Brain (organoid and tissue), 16 donors: ENCODE measurements at places on chromosomes 5 and 9.

- DNase-seq = no peak
Observed at GRCh38 chr5:173567548-173567947, 48.9 kb downstream of the BOD1 start.

DNA sequence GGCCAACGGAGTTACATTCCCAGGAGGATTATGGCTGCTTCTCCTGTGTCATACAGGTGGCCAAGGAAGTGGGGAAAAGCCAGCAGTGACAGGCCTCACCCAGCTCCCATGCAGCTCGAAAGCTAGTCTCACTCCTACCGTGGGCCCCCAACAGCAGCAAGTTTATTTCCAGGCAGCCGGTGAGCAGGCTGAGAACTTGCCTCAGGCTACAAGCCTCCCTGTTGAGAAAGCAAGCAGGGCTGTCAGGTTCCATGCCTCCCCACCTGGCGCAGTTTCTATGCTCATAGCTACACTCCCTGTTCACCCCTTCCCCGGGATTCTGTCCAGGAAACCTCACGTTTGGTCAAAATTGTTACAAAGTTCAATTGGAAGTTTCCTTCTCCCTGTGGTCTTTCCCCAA, 27.5 kb upstream of the DNAH5 start:
- no peak for DNase-seq

DNA sequence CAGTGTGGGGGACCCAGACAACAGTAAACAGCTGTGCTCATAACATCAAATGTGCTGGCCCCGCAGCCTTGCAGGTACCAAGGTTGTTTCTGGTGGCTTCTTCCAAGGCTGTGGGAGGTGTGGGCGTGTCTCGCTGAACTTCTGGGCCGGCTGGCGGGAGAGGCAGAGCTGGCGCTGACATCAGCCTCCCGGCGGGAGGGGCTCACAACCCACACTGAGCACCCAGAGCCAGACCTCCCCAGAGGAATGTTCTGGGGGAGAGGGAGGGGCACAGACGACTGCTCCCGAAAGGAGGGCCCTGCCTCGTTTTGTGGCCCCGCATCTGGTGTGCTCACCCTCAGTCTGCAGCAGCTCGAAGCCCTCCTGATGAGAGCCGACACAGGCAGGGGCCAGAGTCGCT, 6.9 kb upstream of the SLC12A7 start:
- DNase-seq = no peak

- peak; percentile 17 for DNase-seq
Observed at GRCh38 chr9:98559561-98559960, 149.2 kb downstream of the GABBR2 start.

DNA sequence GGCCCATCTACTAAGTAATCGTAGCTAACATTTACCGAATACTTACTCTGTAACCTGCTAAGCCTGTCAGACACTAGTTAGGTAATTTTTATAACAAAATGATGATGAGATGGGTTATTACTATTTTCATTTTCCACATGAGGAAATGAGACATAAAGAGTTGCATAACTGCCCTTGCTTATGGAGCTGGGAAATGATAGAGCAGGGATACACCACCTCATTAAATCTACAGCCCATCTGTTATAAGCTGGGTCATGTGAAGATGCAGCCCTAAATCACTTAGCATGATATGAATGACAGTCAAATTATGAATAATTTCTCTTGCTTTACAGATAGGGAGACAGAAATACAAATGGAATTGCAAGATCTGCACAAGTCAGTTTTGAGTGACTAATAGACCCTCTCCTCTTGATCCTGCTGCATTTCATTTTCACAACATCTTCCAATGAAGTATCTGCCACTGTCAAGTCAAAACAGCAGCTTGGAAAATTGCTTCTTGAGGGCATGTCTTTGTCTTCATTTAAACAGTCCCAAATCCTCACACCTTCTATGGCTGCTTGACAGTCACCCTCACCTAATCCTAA, 364.7 kb downstream of the PRELID2 start:
- DNase-seq = peak; percentile 30

GRCh38 chr9:109517901-109518377, 19.8 kb upstream of the PTPN3 start:
- DNase-seq = no peak

DNA sequence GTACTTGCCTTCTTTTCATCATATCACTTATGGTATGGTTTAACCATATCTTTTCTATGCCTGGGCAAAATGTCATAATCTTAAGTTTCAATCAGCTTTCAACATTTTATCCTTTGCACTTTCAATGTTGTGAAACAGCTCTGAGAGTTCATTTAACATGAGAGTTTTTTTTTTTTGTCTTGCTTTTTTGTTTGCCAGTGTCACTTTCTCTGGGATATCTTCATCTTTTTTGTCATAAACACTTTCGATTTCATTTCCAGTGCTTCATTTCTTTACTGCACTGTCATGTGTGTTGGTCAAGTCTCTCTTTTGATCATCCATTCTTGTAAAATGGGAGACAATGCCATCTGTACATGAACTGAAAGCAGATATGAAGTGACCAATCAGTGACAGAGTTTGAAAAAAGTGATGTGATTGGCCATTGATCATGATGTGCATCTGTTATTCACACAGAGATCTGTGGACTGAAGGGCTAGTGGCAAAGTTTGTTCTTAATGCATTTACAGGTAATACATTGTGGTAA, 7.5 kb upstream of the POU5F2 start:
- DNase-seq = no peak

DNA sequence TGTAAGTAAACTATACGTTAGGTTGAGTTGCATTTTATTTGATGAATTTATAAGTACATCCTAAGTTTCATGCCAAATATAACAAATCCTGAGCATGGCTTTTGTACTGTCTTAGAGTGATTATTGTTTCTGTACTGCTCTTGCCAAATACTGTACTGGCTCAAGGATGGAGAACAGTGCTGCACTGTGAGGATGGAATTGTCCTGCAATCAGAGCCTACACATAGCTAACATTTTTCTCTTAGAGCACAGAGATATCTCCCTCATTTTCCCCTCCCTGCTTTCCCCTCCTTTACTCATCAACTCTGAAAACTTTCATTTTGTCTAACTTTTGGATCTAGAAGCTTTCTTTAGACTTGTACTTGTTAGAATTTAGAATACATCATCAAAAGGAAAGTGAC, 28.3 kb downstream of the LRRC70 start:
- DNase-seq = no peak

GRCh38 chr5:132176987-132177386, 50.7 kb downstream of the P4HA2 start:
- no peak for DNase-seq

DNA sequence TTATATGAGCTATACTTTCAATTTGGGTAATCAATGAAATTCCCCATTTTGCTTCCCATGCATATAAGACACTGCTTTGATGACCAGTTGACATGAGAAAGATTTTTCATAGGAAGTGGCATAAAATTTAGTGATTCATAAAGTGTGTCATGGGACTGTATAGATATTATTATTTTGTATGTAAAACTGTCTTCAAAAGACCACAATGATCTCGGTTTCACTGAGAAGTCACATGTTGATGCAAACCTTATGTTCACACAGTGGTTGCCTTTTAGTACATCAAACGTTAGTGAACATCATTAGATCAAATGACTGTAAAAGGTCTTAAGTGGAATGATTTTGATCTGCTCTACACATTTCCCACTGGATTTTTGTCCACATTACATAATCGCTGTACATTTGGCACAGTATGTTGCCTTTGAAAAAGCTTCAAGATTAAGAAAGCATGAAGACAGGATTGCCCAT, 349.2 kb upstream of the MEF2C start:
- no peak for DNase-seq

DNA sequence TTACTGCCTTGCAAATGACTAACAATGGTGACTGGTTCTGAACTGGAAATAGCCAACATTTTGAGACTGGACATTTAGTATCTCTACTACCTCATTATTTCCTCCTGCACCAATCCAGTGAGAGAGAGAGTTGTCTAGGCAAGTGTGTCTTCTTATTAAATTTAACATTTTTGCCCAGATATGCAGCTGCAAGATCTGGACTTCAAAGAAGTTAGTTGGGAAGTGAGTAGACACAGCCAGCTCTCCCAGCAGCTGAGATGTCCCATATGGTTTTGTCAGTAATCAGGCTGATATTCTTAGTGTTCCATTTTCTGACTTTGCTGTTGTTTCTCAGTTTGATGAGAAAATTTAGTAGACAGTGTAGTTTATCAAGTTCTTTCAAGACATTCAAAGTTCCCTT, 1778.8 kb upstream of the CDH6 start:
- no peak for DNase-seq

GRCh38 chr5:151737431-151737830, 21.0 kb downstream of the ATOX1 start:
- no peak for DNase-seq

- DNase-seq = no peak
Observed at GRCh38 chr9:106619211-106619610, 243.8 kb upstream of the ZNF462 start.

GRCh38 chr9:73050065-73050816, 97.4 kb upstream of the ALDH1A1 start:
- DNase-seq = no peak

DNA sequence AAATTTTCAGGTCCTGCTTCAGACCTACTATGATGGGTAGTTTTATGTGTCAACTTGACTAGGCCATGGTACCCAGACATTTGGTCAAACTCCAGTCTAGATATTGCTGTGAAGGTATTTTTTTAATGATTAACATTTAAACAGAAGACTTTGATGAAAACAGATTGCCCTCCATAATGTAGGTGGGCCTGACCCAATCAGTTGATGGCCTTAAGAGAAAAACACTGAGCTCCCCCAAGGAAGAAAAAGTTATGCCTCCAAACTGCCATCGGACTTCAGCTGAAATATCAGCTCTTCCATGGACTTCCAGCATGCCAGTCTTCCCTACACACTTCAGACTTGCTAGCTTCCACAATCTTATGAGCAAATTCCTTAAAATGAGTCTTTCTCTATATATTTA, 67.3 kb upstream of the TYRP1 start:
- DNase-seq = no peak

DNA sequence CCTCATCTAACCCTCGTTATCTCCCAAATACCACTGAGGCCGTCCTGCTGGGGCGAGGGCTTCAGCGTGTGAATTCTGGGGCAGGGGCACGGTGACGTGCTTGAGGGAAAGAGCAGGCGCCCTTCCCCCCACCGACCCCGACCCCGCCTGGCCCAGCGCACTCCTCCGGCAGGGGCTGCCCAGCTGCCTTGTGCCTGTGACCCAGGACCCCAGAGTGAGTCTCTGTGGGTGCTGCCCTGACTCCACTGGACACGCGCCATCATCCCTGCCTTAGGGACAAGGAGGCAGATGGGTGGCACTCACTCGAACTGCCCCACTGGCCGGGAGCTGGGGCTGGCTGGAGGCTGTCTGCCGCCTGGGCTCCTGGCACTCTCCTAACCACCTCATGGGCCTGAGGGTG, 136.2 kb upstream of the LPCAT1 start:
- no peak for DNase-seq

GRCh38 chr9:92010705-92011536, 60.9 kb upstream of the ROR2 start:
- no peak for DNase-seq

- no peak for DNase-seq
Observed at GRCh38 chr5:147267082-147267832, 32.4 kb downstream of the STK32A start.

DNA sequence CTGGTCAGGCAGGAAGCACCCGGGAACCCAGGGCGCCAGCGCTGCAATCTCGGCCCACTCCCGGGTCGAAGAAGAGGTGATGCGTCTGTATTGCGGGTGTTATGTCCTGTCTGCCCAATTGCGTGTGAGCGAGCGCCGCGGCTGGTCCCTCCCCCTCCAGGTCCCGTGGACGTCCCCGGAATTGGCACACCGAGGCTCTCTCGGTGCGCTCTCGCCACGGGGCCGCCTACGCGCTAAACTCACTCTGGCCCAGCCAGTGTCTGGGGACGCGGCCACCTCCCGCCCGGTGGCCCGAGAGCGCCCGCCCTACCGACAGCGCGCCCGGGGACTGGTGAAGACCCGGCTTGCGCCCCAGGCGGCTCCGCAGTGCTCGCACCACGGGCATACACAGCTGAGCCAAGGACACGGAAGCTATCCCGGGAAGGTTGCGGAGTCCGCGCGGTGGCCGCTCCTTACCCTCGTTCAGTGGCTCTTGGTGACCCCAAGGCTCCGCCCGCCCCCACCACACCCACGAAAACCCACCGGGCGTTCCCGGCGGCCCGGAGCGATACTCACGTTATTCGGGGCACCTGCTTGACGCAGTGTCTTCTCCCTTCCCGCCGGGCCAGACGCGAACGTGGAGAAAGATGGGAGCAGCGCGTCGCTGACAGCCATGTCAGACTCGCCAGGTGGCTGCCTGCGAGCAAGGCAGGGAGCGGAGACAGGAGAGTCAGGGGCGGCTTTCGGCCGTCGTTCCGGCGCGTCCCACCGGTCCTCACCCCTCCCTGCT, 1.0 kb downstream of the KLF4 start:
- DNase-seq = peak; percentile 48

- no peak for DNase-seq
Observed at GRCh38 chr5:141717043-141717442, 35.0 kb upstream of the ARAP3 start.

GRCh38 chr5:133753856-133754255, 141.5 kb upstream of the FSTL4 start:
- DNase-seq = no peak

DNA sequence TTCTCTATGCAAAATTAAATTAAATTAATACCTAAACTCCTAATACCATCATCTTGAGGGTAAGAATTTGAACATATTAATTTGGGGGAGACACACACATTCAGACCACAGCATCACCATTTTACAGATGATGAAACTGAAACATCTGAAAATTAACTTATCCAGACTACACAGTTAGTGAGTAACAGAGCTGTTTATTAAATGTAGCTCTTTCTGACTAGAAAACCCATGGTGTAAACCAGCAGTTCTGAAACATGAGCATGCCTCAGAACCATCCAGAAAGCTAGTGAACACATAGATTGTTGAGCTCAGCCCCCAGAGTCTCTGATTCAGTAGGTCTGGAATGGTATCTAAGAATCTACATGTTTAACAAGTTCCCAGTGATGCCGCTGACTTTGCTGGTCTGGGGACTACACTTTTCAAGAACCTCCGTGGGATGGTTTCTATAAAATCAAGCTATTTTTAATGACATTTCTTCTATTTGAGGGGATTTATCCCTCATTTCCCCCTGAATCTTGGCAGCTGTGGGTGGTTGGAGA, 113.5 kb downstream of the RORB start:
- DNase-seq = no peak

- no peak for DNase-seq
Observed at GRCh38 chr9:20479419-20480155, 142.7 kb downstream of the MLLT3 start.

DNA sequence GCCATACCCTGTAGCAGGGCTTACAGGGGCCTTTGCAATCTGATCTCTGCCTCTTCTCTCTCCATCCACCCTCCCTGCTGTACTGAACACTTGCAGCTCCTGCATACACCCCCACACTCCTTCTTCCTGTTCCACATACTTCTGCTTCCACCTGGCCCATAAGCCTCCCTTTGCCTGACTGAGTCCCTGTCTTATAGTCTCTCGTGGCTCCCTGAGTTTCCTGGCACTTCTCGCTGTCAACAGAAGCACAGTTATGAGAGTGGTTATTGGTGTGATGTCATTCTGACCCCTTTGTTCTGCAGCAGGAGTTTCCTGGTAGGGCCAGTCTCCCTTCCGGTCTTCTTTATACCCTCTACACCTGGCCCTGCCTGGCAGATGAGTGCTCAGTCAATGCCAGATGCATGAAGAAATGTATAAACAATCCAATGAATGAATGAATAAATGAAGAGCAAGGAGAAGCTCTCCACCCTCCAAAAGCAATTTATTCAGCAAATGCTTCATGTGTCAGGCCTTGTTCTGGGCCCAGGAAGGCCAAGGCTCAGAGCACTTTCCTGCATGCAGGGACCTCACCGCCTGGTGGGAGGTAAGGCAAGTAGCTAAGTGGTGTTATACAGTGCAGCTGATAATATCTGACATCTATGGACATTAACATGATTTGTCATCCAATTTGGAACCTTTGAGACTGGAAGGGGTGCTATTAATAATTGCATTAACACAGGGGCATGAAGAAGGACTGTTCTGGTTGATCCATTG, 20.5 kb upstream of the CSF1R start:
- DNase-seq = no peak
